ENCODE measurements at places on chromosomes 16 and 17.

GRCh38 chr17:76848670-76849069 is 19.5 kb upstream of the MGAT5B start:
- DNase-seq = no peak

DNA sequence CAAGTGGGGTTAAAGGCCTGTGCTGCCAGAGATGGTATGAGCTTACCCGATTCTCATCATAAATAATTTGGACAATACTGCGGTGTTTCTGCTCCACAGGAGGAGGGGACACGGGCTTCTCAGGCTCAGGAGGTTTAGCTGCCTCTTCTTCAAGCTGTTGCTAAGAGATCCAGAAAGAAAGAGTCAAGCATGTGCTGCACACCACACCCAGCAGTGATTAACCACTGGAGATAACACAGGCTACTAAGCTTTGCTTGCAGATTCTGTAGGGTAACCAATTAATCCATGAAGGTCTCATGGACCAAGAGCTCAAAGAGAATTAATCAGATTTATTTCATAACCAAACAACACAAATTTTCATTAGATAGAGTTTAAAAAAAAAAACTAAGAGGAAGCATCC is 56.6 kb downstream of the NCOR1 start:
- no peak for DNase-seq

DNA sequence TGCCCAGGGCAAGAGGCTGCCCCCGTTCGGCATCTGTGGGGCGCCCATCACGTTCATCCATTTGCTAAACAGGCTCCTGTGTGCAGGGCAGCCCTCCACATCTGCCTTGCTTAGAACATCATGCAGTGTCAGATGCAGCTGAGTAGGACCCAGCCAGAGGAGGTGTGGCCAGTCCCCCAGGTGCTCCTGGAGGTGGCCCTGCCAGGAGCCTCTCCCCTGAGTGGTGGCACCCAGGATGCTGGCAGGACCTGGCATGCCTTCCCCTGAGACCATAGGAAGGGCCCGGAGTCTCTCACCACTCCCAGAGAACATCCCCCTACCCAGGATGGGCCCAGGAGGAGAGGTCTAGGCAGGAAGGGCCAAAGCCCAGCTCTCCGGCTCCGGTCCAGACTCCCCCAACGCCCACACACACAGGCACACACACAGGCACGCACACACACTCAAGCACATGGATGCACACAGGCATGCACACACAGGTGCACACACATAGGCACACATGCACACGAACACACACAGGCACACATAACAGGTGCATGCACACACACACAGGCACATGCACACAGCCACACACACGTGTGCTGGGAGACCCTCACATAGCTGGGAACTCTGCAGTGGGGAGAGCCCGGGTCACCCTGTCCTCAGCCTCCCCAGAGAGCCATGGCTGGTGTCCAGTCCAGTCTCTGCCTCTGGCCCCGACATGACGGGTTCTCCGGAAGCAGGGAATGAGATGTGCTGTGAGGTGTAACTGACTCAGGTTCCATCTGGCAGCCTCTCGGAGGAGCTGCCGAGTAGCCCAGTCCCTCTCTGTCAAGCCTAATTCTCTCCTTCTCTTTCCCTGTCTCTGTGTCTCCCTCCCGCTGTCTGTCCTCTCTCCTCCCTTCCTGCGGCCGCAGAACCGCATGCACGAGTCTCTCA is 74.6 kb downstream of the AMFR start:
- DNase-seq = no peak

GRCh38 chr17:48549914-48550501 is 5.1 kb upstream of the HOXB2 start:
- no peak for DNase-seq

- no peak for DNase-seq
Observed at GRCh38 chr16:11165894-11166665, 89.9 kb downstream of the SOCS1 start.

DNA sequence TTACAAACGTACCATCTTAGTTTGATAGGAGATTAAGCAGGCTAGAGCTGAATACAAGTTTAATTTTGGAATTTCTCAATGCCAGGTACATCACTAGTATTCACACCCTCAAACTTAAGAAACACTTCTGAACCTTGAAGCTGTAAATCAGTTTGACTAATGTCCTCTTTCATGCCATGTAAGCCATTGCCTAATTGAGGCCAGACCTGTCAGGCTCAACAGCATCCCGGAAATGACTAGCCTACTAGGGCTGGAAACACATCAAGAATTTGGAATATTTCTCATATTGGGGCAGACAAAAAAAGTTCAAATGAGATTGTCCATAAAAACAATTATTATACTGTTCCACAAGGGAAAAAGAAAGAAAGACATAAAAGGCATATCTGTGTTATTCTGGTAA is 1.7 kb downstream of the USP32 start:
- no peak for DNase-seq

- no peak for DNase-seq
Observed at GRCh38 chr16:67278773-67279295, 498 bp upstream of the PLEKHG4 start.

- no peak for DNase-seq
Observed at GRCh38 chr17:9150446-9151090, 129.3 kb downstream of the NTN1 start.

DNA sequence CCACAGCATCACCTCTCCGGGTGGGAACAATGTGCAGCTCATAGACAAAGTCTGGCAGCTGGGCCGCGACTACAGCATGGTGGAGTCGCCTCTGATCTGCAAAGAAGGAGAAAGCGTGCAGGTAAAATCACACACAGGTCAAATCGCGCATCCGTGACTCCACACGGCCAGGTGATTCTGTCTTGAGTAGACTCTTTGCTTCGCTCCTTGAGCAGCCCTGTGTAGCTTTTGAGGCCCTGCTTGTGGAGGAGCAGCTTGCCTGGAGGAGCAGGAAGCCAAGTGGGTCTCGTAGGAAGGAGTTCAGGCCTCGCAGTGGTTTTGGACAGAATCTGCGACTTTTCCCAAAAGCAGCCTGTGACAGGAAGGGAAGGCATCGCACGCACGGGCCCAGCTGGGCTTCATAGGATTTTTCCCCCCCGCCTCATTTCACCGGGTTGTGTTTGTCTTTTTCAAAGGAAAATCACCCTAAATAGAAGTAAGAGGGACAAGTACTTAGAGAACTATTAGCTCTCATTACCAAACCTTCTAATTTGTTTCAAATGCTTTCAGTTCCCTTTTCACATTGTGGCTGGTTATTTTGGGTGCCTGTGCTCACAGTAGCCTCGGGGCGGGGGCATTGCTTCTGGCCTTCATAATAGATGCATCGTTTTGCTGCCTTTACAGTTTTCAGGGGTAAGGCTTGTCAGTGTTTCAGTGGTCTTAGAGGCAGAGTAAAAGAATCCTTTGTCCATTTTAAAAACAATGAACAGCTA is 71.5 kb downstream of the SEC14L1 start:
- DNase-seq = no peak

DNA sequence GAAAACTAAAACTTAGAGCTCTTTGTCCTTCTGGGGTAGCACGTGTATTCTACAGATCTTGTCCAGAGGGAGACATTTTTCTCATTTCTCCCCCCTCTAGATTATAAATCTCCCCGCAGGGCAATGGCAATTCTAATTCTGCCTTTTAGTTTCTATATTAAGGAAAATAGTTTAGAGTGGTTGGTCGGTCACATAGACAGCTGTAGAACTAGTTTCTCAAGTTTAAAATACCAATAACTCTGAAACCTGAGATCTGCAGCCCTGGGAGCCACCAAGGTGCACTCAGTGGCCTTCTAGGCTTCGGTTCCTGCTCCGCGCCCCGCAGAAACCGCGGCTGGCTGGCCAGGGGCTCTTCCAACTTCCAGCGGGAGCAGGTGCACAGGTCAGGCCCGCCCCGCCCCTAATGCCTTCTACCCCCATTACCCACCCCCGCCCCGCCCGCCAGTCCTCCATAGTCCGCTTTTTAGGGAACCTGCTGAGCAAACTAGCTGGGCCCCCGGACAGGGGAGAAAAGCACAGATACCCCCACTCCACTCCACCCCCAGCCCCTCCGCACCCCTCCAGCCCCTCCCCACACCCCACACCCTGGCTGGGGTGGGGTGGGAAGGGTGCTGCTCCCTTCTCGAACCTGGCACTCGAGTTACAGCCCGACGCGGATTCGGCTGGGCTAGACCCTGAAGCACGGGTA is 431 bp downstream of the SLFN11 start:
- no peak for DNase-seq

DNA sequence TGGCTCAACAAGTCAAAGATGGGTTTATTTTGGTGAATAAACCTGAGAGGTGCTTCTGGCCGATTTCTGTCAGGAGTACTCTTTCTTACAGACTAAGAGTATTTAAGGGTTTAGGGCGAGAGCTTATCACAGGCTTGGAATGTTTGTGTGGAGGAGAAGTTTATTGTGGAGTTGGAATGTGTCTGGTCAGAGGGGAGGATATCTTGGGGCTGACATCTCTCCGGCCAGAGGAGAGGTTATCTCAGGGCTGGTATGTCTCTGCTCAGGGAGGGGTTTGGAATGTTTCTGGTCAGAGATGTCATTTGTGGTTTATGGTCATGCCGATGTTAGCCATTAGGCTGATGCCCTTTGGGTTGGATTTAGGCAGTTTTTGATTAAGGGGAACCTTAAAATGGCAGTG is 236.4 kb upstream of the EEF2KMT start:
- DNase-seq = no peak

GRCh38 chr17:29836643-29837042 is 93.4 kb downstream of the SSH2 start:
- DNase-seq = no peak

DNA sequence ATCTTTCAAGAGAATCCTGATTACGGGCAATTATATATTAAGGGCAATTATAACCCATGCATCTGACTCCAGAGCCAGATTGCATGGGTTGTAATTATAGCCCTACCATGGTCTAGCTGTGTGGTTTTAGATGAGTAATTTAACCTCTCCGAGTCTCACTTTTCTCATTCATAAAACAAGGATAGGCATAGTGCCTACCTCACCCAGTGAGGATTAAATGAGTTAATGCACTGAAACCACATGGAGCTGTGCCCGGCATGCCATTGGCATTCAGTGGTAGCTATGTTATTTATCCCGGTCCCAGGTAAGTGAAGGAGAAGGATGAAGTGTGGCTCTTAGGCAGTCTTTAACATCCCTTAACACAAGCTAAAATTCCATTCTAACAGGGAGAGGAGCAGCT is 6.3 kb downstream of the SNX20 start:
- DNase-seq = no peak

GRCh38 chr17:19284005-19284959 is 47.1 kb downstream of the EPN2 start:
- DNase-seq = no peak

DNA sequence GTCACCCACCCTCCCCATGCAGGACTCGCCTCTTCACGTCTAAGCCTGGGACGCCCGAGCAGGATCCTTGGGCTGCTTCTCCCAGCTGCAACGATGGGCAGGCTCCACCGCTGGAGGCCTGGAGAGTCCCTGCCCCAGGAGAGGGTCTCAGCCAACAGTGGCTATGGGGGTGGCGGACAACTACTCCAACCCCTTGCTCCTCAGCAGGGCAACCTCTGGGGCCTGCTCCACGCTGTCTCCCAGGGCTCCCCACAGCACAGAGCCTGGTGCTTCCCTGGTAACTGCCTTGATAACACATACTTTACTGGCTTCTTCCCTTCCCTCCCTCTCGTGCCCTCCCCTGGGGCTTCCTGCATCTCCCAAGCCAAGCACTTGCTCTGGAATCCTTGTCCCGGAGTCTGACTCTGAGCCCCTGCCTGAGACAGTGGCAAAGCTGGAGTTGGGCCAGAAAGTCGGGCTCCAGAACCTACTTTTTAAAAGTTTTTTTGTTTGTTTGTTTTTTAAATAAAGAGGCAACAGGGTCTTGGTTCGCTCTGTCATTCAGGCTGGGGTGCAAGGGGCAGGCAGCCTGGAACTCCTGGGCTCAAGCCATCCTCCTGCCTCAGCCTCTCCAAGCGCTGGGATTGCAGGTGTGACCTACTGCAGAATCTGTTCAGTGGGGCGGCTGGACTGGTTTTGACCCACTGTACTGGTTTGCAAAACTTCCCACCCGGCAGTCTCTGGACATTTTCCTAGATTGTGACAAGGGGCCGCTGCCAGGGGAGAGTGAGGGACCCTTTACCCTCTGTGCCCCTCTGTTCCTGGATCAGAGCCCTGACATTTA is 99.4 kb downstream of the TNFRSF13B start:
- DNase-seq = no peak

DNA sequence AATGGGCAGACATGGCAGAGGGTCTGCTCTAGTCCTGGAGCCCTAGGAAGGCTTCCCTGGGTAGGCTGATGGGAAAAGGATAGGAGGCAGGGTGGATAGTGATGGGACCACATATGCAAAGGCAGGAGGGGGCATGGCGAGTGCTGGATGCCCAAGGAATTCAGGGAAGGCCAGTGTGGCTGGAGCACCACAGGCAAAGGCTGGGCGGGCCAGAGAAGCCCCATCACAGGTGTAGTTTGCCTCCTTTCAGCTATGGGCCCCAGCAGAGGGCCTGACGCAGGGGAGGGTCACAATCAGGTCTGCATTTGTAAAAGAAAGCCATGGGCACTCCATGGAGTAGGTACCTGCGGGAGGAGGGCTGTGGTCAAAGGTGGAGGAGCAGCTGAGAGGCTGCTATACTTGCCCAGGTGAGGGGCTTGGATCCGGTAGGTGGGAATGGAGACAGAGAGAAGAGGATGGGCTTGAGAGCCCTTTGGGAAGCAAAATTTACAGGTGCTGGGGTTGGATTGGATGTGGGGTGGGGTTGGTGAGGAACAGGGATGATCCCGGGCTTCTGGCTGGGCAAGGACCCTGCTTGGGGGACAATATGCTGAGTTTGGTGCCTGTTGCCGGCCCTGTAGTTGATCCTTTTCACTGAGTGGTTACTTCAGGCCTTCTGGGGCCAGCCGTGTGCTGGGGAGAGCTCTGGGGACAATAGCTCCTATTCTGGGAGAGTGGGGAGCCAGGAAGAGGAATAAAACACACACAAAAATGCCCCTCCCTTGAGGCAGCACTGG is 6.5 kb upstream of the COL1A1 start:
- DNase-seq = peak; percentile 58

DNA sequence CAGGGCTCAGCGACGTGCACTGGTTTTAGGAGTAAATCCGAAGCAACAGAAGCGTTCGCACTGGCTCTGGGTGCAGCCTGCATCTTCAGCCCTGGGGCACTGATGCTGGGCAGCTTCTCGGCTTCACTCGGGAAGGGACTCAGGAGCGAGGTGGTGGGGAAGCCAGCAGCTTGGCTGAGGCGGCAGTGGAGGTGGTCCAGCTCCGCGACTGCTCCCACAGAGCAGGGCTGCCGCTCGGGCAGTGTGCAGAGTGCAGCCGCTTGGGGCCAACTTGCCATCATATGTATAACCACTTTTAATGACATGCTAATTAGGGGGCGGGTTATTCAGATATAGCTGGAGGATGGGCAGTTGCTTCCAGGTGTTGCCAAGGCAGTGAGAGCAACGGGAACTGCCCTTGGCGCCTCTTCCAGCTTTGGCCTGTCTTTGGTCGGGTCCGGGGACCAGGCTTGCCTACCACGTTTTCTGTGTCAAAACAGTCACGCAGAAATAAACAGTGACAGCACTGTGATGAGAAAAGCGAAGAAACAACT is 26.7 kb downstream of the METRNL start:
- DNase-seq = no peak

- DNase-seq = no peak
Observed at GRCh38 chr17:16287563-16288027, 65.7 kb downstream of the CENPV start.

GRCh38 chr16:55911616-55912015 is 36.4 kb upstream of the CES5A start:
- DNase-seq = no peak

GRCh38 chr17:40951011-40951622 is 13.7 kb upstream of the KRT23 start:
- DNase-seq = no peak

- no peak for DNase-seq
Observed at GRCh38 chr16:27579087-27579980, 29.4 kb downstream of the KATNIP start.

GRCh38 chr16:86930663-86931373 is 352.5 kb downstream of the FOXL1 start:
- no peak for DNase-seq
